ENCODE measurements at places on chromosomes 13 and 19.

DNA sequence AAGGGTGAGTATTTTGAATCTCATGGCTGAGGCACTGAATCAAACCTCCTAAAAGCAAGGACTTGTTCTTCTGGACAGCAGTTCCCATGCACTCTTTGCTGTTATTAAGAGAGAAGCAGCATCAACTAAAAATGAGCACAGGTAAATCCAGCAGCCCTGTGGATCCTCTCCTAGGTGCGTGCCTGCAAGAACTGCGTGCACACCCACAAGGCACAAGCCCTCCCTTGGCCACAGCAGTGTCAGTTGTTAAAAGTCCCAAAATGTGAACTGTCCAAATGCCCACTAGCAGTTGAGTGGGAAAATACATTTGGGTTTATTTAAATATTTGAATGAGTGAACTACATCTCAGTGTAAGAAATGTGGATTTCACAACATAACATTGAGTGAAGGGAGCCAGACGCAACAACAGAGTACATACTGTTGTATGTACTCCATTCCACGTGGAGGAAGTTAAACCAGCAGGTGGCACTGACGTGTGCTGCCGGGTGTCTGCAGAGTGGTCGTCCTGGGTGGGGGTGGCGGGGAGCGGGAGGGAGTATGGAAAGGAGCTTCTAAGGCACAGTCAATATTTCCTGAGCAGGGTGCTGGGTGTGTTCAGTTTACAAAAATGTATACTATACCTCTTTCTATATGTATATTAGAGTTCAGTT is 266.4 kb downstream of the NALCN start:
- no peak for DNase-seq

DNA sequence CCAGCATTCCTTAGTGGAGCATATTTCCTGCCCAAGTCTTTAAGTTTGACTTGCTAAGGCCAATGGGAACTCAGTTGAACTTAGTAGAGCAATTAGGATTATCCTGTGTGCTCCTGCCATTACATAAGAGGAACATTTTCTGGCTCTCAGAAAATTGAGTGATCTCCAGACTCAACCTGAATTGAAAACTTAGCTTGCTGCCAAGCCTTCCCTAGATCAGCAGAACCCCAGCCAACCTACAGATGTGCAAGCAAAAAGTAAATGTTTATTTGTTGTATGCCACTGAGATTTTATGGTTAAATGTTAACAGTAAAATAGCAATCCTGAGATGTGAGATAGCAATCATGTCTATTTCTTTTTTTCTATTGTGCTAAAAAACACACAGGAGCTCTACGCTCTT is 350.9 kb downstream of the OLFM4 start:
- DNase-seq = no peak

DNA sequence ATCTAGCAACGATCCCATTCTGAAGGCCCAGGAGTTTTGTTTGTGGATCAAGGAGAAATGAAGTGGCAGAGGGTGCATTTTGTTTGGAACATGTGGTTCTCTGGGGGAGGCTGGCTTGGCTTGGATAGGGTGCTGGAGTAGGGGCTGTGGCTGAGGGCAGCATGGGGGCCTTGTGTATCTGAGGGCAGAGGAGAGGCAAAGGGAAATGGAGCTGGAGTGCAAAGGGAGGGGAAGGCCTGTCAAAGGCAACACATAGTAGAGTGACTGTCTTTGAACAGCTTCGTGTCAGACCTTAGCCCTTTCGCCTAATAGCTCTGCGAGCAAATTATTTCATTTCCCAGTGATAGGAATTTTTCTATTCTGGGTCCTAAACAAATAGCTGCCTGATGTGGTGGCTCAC is 187.2 kb downstream of the KCNRG start:
- no peak for DNase-seq

GRCh38 chr13:112767506-112768471 is 78.0 kb downstream of the ATP11A start:
- no peak for DNase-seq

DNA sequence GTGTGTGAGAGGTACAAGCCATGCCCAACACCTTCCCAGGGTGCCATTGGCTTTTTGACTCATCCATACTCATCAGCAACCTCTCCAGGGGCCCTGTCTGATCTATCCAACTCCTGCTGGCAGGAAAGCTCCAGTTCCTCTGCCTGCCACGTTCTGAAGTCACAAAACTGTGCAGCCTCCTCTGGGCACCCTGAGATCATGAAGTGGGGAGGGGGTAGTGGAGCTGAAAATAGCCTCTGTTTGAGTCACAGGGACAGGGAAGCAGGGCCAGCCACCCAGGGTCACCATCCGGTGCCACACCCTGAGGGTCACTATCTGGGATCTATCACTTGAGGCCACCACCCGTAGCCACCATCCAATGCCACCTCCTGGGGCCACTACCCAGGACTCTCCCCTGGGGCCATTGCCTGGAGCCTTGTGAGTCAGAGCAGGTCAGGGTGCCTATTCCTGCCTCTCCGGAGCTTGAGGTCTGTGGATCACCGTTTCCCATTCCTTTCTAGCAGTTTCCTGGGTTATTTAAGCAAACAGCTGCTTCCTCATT is 172.1 kb downstream of the NUFIP1 start:
- DNase-seq = no peak

DNA sequence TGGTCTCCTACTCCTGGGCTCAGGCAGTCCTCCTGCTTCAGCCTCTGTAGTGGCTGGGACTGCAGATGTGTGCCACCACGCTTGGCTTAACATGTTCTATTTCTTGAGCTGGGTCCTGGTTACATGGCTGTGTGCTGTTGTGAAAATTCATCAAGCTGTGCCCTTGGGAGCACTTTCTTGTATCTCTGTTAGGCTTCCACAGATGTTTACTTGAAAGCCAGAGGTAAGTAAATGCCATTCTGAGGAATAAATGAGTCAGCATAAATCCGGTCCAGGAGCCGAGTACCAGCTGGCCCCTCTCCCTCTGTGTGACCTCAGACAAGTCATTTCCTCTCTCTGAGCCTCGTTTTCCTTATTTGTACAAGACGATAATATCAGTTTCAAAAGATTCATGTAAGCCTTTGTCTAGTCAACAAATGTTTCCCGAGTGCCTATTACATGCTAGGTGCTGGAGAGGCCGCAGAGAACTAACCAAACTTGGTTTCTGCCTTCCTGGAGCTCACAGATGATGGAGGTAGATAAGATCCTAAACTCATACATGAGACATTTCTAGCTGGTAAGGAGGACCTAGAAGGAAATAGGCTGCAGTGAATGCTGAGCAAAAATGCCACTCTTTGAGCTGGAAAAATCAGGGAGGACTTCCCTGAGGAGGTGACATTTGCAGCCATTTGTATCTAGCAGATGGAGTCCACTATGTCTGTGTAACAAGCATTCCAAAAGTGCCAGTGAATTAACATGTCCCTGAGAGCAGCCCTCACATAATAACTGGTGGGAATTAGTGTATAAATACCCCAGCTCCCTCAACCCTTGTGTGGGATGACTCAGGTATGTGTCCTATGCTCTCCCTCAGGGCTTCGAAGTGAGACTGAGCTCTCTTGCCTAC is 2.7 kb upstream of the RASAL3 start:
- no peak for DNase-seq

DNA sequence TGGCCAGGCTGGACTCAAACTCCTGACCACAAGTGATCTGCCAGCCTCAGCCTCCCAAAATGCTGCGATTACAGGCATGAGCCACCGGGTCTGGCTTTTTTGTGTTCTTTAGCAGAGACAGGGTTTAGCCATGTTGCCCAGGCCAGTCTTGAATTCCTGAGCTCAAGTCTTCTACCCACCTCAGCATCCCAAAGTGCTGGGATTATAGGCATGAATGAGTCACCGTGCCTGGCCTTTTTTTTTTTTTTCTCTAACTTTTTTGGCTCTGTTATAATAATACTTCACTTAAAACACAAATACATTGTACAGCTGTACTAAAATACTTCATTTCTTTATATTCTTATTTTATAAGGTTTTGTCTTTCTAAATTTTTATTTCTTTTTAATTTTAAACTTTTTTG is 599.5 kb upstream of the PCDH9 start:
- DNase-seq = no peak

DNA sequence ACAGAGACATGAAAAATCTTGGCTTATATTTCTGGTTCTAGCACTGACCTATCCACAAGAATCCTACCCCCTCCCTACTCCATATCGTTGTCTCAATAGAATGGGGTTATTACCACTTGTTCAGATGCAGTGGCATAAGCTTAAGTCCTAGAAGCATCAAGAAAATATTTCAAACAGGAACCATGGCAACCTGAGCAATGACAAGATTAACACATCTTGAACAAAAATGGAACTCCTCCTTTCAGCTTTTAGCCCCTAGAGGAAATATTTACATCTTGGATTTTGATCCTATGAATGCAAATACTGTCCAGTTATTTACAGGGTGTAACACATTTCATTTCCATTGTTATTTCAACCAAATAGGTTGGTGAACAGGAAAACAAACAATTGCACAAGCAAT is 46.1 kb upstream of the TSC22D1 start:
- no peak for DNase-seq

GRCh38 chr19:2610637-2611482 is 91.6 kb downstream of the GNG7 start:
- no peak for DNase-seq

DNA sequence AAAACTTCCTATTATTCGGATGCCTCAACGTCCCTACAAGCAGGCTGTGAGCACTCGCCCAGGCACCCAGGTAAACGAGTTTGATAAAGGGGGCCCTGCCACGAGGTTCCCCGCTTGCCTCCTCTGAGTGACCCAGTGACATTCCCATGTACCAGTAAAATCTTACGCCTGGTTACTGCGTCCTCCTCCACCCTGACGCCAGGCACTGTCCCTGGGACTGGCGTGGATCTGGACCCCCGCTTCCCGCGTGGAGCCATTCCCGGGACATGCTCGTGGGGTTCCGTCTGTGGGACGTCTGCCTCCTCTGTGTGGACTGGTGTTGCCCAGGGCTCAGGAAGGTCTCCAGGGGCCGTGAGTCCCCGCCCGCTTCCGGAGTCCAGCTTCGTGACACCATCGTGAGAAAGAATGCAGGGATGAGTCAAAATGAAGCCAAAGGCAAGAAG is 407 bp upstream of the ZNF550 start:
- no peak for DNase-seq

DNA sequence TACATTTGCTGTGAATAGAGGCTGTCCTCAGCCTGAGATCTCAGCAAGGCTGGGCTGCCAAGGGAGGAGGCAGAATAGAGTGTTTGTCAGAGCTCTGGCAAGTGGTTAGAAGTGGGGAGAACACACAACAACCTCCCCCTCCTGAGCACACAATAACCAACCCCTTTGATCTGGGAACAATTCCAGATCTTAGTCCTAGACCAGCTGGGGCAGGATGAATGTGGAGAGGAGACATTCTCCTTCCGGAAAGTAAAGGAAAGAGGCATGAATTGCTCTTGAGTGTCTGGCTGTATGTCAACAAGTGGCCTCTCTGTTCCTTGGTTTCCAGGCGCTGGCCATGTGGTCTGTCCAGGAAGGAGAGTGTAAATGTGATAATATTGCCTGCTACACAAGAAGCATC is 114.9 kb upstream of the TMTC4 start:
- no peak for DNase-seq

GRCh38 chr19:53977429-53977990 is 13.9 kb upstream of the CACNG6 start:
- no peak for DNase-seq

DNA sequence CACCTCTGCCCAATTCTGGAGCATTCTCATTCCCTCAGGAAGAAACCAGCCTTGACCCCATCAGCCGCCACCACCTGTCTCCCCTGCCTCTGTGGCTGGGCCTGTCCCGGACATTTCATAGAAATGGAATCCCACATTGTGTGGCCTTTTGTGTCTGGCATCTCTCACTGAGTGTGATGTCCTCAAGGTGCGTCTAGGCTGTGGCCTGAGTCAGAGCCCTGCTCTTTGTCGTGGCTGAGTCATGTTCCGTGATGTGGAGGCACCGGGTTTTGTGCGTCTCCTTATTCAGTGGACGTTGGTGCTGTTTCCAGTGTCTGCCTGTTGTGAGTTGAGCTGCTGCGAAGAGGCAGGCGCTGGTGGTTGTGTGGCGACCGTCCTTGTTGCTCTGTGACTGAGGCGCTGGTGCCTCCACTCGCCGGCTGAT is 3.5 kb downstream of the FZR1 start:
- DNase-seq = no peak

All from NCI-H2081 treated with DMSO at 0.1 percent for 48 hours (cell line).